ENCODE measurements at places on chromosomes 11 and 22.

- no peak for DNase-seq
Measured at GRCh38 chr22:46081036-46081830, 69.1 kb upstream of the PPARA start.

DNA sequence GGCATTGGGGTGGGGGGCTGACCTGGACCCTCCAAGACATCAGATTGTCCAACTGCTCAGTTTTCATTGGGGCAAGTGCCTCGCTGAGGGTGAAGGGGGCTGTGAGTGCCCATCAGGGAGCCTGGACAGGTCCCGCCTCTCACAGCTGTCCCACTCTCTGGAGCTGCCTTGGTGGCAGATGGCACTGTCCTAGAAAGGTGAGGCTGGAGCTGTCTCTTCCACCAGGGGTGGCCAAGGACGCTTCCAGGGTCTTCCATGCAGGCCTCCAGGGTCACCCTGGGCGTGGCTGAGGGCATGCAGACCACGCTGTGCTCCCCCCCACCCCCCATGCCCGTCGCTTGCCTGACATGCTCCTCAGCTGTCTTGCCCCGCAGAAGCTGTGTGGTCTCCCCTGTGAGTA is 53.5 kb upstream of the CCDC188 start:
- no peak for DNase-seq

DNA sequence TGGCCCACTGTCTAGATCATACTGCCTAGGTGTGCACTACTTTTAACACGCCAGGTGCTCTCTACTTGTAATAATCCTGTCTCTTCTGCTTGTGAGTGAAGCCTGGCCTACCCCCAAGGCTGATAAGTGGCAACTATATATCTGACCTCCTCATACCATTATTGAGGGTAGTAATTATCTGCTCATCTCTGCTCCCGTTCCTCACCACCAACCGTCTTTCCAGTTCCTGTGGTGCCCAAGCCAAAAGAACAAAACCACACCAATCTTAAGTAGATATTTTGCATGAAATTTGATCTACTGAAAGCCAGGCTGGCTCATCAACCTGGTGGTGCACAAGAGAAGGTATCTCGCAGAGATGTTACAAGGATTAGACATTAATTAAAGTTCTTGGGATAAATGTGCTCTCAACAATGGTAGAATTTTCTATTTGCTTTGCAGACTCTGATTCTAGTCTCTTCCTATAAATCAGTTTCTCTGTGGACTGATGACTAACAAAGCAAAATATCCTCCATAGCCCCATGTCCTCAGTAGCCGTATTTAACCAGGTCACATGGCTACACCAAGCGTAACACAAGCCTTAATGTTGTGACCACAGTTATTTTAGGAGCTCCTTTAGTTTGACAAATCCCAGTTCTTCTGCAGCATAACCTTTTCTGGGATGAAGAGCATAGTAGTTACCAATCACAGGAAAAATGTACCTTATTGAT is 267.2 kb downstream of the NTM start:
- no peak for DNase-seq

- no peak for DNase-seq
Measured at GRCh38 chr11:33861386-33861785, 30.5 kb downstream of the LMO2 start.

DNA sequence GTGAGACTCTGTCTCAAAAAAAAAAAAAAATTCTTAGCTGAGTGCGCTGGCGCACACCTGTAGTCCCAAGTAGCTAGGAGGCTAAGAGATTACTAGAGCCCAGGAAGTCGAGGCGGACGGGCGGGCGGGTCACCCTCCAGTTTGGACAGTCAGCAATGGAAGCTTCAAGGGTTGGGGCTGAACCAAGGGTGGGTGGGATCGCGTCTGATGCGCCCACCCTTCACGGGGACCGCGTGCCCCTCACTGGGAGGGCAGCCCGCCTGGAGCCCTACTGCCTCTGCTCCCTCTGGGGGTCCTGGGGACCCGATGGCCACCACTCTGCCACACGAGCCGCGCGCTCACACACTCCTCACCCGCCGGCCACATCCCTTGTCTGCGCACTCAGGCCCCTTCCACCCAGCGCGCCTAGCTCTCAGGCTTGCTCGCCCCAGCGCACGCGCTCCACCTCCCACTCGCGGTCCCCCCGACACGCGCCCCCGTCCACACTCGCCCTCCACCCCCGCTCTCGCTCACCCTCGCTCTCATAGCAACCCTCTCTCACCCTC is 494 bp downstream of the CHID1 start:
- no peak for DNase-seq

DNA sequence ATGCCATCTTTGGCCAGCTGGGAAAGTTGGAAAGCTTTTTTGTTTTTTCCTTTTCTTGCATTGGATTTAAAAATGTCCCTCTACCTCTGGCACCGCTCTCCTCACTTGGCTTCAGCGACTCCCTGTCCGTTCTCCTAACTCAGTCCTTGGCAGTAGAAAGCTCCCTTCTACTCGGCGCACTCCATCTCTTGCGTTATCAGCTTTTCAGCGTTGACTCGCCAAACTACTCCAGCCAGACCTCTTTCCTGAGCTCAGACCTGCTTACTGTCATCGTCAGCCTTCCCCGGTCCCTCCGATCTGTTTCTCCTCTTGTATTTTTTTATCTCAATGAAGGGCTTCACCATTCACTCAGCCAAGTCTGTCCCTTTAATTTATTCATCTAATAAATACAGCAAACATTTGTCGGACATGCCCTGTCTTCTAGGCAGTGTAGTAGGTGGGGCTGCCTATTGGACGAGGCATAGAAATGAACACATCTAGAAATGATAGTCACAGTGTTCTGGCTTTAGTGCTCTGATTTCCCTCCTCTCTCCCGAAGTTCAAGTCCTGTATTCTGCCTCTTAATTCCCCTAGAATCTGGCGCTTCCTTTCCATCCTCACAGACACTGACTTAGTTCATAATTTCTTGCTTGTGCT is 839 bp downstream of the CEP164 start:
- DNase-seq = no peak

GRCh38 chr11:88164806-88165585 is 10.2 kb downstream of the RAB38 start:
- DNase-seq = no peak

- DNase-seq = no peak
Measured at GRCh38 chr11:10845589-10845988, 12.3 kb downstream of the ZBED5 start.

GRCh38 chr11:103903621-103904323 is 132.7 kb upstream of the DDI1 start:
- DNase-seq = no peak

DNA sequence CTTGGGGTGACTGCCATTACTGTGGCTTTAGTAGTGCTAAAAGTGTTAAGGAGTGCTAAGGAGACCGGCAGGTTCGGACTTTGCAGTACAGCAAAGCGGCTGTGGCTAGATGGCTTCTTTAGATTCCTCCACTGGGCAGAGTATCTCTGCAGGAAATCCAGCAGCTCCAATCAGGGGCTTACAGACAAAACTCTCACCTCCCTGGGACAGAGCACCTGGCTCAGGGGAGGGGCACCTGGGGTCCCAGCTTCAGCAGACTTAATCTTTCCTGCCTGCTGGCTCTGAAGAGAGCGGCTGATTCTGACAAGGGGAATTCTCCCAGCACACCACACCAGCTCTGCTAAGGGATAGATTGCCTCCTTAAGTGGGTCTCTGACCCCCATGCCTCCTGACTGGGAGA is 668.8 kb upstream of the TENM4 start:
- no peak for DNase-seq
